ENCODE measurements at places on chromosomes 7 and 10.

- DNase-seq, result no peak
- H3K36me3 ChIP-seq, result no peaks in the 10 kb centered on the region
- no peaks in the 10 kb centered on the region for H3K4me1 ChIP-seq
- H3K4me3 ChIP-seq, result no peak overlapping the region
These were observed 121.7 kb downstream of the MDFIC start for GRCh38 chr7:115043605-115044004.

DNA sequence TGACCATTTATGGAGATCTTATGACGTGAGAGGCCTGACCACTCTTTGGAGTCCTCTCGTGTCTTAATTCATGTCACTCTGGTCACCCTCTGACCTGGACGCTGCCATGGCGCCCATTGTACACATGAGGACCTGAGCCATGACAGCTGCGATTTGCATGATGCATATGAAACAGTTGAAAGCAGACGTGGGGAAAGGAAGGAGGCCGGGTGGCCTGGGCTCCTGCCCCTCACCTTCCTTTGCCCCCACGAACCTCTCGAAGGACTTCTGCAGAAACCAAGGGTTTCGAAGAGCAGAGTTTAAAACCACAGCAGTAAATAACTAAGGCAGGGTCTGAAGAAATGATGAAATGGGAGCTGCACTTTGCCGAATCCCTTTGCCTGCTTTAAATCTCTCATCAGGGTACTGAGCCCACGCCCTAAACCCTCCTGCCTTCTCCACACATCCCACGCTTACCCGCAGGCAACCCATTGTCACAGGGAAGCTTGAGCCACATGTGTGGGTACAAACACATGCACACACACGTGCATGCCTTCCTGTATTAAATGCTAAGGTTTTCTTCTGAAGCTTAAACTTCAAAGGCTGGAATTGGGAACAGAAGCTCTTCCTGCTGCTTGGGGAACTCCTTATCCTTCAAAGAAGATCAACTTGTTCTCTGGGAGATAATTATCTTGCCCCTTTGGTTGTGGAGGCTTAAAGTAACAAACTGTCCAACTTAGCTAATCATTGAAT, 11.7 kb upstream of the CALML3 start:
- no peaks in the 10 kb centered on the region for H3K4me1 ChIP-seq
- no peak overlapping the region for H3K4me3 ChIP-seq

GRCh38 chr7:20323595-20323994, 7.1 kb upstream of the ITGB8 start:
- DNase-seq, result no peak
- no peak overlapping the region for H3K4me3 ChIP-seq
- no peaks in the 10 kb centered on the region for H3K36me3 ChIP-seq

DNA sequence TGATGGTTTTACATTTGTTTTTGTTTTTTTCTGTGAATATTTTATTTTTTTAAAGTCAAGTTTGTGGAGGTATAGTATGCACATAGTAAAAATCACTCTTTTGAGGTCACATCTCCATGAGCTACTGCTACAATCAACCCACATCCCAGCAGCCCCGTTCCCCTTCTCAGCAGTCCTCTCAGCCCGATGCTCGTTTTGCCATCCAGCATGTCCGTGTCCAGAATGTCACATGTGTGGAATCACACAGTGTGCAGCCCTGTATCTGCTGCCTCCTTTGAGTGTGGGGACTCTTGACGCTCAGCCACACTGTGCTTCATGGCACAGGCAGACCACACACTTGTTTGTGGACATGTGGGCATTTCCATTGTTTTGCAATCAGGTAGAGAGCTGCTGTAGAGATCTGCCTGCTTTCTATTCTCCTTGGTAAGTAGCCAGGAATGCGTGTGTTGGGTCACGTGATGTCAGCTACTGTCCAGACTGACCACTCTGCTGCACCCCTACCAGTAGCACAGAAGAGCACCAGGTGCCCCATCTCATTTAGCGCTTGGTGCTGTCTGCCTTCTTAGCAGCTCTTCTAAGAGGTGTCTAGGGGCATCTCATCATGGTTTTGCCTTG, 71.6 kb upstream of the CAMK2B start:
- DNase-seq, result no peak

DNA sequence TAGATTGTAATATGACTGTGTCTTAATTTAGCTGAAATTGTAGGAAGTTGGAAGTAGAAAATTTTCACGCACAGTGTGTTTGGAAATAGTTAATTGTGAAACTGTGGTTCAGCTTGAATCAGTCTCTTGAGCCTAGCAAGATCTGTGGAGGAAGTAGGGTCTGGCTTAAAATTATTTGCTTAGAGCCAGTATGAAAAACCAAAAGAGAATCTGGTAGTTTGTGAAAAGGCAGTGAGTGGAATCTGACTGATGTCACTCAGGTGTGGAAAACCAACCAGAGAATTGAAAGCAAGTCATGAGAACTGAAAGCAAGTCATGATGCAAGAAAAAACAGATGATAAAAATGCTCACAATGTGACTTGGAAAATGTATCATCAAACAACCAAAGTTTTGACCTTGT, 11.5 kb downstream of the LIPJ start:
- DNase-seq, result no peak
- no peaks in the 10 kb centered on the region for H3K4me1 ChIP-seq
- H3K27me3 ChIP-seq, result no peaks in the 10 kb centered on the region
- H3K36me3 ChIP-seq, result no peaks in the 10 kb centered on the region

GRCh38 chr10:97571622-97572021, 957 bp upstream of the ANKRD2 start:
- peaks cover 41% of the 10 kb centered on the region for H3K4me1 ChIP-seq
- no peaks in the 10 kb centered on the region for H3K27me3 ChIP-seq
- no peak overlapping the region for H3K27ac ChIP-seq
- no peaks in the 10 kb centered on the region for H3K36me3 ChIP-seq

DNA sequence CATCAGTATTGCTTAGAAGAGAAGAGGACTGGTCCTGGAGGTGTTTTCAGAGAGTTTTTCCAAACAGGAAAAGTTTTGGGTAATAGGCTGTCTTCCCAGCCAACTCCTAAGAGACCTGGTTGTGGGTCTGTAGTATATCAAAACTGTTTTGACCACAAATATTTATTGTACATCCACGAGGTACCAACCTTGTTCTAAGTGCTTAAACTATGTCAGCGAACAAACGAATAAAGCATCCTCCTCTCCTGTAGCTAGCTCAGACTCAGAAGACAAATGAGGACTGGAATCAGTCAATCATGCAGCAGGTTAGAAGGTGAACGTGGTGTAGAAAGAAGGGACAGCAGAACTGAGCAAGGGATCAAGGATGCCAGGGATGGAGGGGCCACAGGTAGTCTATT, 61.6 kb upstream of the MKI67 start:
- no peaks in the 10 kb centered on the region for H3K4me1 ChIP-seq
- DNase-seq, result no peak
- H3K27me3 ChIP-seq, result no peaks in the 10 kb centered on the region
- no peak overlapping the region for H3K27ac ChIP-seq
- no peaks in the 10 kb centered on the region for H3K36me3 ChIP-seq
- H3K4me3 ChIP-seq, result no peak overlapping the region

DNA sequence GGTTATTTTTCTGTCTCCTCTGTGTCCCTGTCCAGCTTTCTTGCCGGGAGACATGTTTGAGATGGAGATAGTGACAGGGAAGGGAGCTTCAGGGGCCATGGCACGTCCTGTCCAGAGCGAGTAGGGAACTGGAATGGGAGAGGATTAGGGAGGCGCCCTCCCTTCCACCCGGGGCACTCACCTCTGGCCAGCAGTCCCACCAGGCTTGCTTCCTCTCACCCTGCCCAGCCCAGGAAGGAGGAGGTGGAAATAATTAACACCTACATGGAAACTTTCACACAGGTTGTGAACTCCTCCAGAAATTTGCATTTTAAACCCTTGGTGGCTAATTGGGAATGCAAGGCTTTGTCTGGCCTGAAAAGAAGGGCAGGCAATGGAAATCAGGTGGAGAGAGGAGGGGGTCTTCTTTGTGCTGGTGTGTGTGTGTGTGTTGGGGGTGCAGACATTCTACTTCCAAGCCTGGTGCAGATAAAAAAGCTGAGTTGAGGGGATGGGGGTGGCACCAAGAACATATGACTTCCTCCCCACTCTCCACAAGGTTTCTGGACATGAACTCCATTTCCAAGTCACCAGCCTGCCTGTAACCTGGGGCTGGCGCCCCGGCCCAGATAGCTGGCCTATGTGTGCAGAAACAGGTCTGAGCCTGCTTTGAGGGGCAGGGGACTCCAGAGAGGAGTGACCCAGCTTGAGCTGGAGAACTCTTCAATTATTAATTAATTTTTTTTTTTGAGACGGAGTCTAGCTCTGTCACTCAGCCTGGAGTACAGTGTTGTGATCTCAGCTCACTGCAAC, 199.4 kb downstream of the CYP26A1 start:
- DNase-seq, result no peak
- H3K4me1 ChIP-seq, result peaks cover 5% of the 10 kb centered on the region
- no peaks in the 10 kb centered on the region for H3K36me3 ChIP-seq
- no peaks in the 10 kb centered on the region for H3K27me3 ChIP-seq

- no peak overlapping the region for H3K27ac ChIP-seq
- H3K36me3 ChIP-seq, result no peaks in the 10 kb centered on the region
- DNase-seq, result no peak
- H3K4me3 ChIP-seq, result no peak overlapping the region
- H3K4me1 ChIP-seq, result no peaks in the 10 kb centered on the region
- no peaks in the 10 kb centered on the region for H3K27me3 ChIP-seq
These were observed 13.0 kb upstream of the TES start for GRCh38 chr7:116197360-116197759.

GRCh38 chr7:106418094-106418493, 133.3 kb upstream of the NAMPT start:
- H3K36me3 ChIP-seq, result no peaks in the 10 kb centered on the region
- no peak for DNase-seq
- H3K4me1 ChIP-seq, result peaks cover 20% of the 10 kb centered on the region
- no peak overlapping the region for H3K27ac ChIP-seq
- H3K27me3 ChIP-seq, result no peaks in the 10 kb centered on the region

DNA sequence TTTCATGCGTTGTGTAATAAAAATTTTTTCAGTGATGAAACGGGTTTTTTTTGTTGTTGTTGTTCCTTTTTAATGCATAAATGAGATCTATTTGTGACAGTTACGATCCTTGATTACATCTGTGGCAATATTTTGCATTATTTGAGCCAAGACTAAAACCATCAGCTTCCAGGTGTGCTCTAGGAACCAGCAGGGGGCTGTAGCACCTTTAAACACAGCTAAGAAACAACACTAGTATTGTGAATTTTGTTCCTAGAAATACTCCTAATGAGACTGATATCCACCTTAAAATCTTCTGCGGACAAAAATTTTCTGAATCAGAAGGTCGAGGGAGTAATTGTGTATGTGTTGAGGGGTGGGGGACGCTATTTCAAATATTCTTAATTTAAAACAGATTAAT, 52.6 kb downstream of the FGFBP3 start:
- peaks cover 95% of the 10 kb centered on the region for H3K36me3 ChIP-seq
- no peak for DNase-seq
- H3K27ac ChIP-seq, result no peak overlapping the region
- no peaks in the 10 kb centered on the region for H3K4me1 ChIP-seq

GRCh38 chr10:130394832-130395231, 258.6 kb downstream of the GLRX3 start:
- no peaks in the 10 kb centered on the region for H3K4me1 ChIP-seq
- DNase-seq, result no peak
- no peaks in the 10 kb centered on the region for H3K36me3 ChIP-seq
- H3K4me3 ChIP-seq, result no peak overlapping the region

DNA sequence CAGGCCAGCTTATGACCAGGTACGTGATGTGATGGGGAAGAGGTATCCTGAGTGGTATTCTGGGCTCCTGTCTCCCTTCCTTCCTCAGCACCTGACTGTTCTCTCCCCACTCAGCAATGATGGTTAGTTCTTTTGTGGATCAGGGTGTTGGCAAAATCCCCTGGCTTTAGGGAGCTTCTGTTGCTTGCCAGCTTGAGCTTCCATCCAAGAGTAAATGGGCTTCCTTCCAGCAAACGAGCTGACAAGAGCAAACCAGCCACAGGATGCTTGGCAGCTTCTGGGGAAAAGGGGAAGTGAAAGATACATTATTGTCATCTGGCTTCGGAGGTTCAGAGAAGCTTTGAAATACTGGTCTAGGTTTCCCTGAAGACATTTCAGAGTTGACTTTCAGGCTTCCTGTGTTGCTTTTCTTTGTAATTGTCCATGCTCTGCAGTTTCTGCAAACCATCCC, 5.2 kb downstream of the DUSP5 start:
- peak; percentile 40 for DNase-seq
- peaks cover 9% of the 10 kb centered on the region for H3K36me3 ChIP-seq
- no peak overlapping the region for H3K27ac ChIP-seq
- H3K4me1 ChIP-seq, result peaks cover 29% of the 10 kb centered on the region
- no peaks in the 10 kb centered on the region for H3K27me3 ChIP-seq
- H3K4me3 ChIP-seq, result no peak overlapping the region

GRCh38 chr10:127579640-127580039, 30.5 kb downstream of the NPS start:
- no peak for DNase-seq
- H3K4me3 ChIP-seq, result no peak overlapping the region
- H3K4me1 ChIP-seq, result peaks cover 3% of the 10 kb centered on the region
- H3K36me3 ChIP-seq, result no peaks in the 10 kb centered on the region
- peaks cover 3% of the 10 kb centered on the region for H3K27me3 ChIP-seq

GRCh38 chr10:45160271-45160670, 155.1 kb downstream of the OR13A1 start:
- H3K27me3 ChIP-seq, result no peaks in the 10 kb centered on the region
- H3K4me1 ChIP-seq, result no peaks in the 10 kb centered on the region
- no peak overlapping the region for H3K4me3 ChIP-seq
- H3K27ac ChIP-seq, result no peak overlapping the region
- no peaks in the 10 kb centered on the region for H3K36me3 ChIP-seq

DNA sequence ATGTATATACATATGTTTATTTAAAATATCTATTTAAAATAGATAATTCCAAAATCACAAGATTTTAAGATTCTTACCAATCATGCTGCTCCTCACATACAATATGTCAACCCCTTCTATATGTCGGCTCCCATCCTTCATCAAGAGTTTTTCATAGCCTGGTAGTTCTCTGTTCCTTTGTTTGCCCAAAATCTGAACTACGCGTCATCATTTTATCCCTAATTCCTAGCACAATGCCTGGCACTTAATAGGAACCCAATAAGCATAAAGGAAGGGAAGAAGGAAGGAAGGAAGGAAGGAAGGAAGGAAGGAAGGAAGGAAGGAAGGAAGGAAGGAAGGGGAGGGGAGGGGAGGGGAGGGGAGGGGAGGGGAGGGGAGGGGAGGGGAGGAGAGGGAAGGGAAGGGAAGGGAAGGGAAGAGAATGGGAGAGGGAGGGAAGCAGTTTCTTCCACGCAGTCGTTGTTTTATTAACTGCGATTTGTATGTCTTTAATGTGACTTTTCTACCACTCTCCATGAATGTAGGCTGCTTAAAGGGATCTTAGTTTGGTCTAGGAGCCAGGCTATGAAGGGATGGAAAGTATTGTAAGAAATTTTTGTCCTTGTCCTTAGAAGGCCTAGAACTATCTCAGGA, 83.3 kb upstream of the PCGF5 start:
- H3K36me3 ChIP-seq, result no peaks in the 10 kb centered on the region
- no peaks in the 10 kb centered on the region for H3K4me1 ChIP-seq
- no peaks in the 10 kb centered on the region for H3K27me3 ChIP-seq
- no peak for DNase-seq
- no peak overlapping the region for H3K27ac ChIP-seq
- H3K4me3 ChIP-seq, result no peak overlapping the region
